ENCODE measurements at places on chromosomes 16 and 17. TPM values are rescaled to one million over a fixed set of nuclear protein-coding genes. Genes with fewer than 3 reads are reported as not detected.
A peak's percentile ranks its signal among the peaks of the same experiment; 100 is the strongest.

GRCh38 chr17:72121164-72122009 is 567 bp downstream of the SOX9 start:
- ATAC-seq = peak; percentile 35

The CD68 gene
- 61.3 TPM for total RNA-seq

The IFI35 gene
- total RNA-seq = 7.7 TPM

DNA sequence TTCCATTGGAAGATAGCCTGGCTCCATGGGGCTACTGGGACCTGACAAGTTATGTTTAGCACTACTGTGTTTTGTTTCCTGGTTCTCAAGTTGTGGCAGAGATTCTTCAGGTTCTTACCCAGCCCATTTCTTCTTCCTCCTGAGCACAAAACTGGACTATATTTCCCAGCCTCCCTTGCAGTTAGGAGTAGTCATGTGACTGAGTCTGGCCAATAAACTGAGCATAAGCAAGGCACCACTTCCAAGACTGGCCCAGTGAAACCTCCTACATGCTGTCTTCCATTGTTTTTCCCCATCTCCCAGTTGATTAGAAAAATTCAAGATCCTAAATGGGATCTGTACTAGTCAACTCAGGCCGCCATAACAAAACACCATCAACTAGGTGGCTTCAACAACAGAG is 28.2 kb upstream of the RBBP6 start:
- ATAC-seq = peak; percentile 73

DNA sequence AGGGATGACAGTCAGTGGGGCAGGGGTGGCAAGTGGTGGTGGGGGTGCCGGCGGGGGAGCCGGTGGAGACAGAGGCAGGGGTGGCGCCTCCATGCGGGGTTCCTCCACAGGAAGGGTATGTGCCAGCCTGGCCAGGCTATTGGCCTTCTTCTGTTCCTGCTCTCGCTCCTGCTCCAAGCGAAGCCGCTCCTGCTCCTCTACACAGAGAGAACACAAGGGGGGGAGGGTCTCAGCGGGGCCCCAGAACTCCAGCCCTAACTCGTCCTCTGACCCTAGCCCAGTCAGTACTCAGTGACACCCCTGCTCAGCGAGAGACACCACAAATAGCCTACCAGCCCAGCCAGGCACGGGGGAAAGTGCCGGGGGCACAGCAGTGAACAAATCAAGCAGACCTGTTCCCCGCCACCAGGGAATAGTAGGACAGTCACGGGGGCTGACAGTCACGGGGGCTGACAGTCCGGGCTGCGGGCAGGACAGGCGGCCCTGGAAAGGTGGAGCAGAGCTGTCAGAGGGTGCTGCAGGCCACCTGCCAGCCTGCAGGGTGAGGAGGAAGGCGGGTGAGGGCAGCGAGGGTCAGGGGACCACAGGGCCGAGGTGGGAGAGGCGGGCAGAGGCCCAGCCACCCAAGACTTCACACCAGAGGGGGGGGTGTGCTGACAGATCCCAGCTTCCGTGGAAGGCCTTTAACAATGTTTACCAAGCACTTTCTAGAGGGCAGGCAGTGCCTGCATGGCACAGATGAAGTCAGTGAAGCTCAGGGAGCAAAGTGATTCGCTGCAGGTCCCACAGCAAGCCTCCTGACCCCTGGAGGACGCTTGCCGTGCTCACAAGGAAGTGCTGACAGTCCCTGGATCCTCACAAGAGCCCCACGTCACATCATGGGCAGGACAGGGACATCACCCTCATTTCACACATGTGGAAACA is 5.3 kb downstream of the MNT start:
- no peak for ATAC-seq

DNA sequence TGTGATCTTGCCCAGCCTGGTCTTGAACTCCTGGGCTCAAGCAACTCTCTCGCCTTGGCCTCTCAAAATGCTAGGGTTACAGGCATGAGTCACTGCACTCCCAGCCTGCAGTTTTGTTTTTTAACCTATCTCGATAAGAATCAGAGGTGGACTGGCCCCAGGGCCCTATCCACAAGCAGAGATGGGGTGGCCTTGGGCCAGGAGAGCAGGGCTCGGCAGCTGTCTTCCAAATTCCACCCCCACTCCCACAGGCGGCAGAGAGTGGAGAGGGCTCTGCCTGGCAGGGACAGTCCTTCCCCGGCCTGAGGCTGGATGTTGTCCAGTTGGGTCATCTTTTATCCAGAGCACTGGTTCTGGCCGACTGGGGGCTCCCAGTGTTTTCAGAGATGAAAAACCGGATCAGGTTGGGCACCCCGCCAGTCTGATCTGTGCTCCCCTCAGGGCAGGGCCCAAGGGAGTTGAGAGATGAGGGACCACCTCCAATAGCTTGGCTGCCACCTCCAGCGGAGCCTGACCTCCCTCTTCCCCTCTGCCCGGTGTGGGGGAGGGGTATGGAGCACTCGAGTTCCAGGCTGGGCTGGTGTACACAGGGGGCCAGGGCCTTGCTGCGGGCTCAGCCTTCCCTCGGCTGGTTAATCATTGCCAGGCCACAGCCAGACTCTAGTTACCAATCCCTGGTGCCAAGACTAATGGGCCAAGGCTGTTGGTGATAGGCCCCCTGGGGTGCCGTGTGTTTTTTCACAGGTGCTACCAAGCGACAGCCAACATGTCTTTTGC is 30.3 kb upstream of the MYO15B start:
- ATAC-seq = peak; percentile 19
